DMS79 (cell line): ENCODE measurements at places on chromosomes 11 and 22.

DNA sequence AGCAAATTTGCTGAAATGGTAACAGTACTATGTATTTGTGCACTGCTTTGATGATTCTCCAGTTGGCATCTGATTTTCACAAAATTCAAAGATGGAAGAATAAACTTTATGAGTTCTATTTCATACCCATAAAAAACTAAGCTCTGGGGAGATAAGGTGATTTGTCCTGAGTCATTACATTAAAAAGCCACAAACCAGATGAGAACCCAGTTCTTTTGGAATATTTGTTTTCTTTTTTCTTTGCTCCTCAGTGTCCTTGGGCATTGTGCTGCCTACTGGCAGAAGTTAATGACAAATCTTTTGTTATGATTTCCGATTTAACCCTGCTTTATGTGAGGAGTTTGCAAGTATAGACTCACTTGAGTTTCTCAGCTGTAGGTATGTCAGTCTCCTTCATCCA lies 45.4 kb upstream of the AMOTL1 start:
- no peak for DNase-seq

GRCh38 chr11:843818-844692 lies 1.4 kb downstream of the TSPAN4 start:
- no peak for DNase-seq

DNA sequence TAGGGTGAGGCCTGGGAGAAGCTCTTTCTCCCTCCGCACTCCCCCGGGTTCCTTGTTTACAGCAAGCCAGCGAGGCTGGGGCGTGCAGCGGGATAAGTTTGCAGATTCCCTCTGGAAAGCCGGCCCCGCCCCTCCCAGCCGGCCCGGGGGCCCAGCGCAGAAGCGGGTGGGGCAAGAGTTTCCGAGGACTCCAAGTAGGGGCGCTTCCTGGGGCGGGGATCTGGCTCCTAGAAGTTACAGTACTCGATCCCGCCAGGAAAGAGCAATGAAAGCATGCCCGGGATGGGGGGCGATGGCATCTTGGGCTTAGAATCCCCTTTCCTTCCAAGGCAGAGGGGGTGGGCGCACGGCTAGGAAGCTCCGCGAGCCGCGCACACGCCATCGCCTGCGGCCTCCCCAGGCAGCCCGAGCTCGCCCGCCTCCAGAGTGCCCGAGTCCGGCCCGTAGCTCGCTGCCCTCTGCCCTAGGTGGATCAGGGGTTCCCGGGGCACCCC lies 385 bp downstream of the TST start:
- DNase-seq = no peak

GRCh38 chr11:86743223-86744118 lies 56.9 kb upstream of the PRSS23 start:
- DNase-seq = no peak

GRCh38 chr22:39439170-39439569 lies 17.6 kb upstream of the MGAT3 start:
- DNase-seq = no peak

GRCh38 chr11:122440811-122441665 lies 214.5 kb upstream of the UBASH3B start:
- DNase-seq = peak; percentile 13

DNA sequence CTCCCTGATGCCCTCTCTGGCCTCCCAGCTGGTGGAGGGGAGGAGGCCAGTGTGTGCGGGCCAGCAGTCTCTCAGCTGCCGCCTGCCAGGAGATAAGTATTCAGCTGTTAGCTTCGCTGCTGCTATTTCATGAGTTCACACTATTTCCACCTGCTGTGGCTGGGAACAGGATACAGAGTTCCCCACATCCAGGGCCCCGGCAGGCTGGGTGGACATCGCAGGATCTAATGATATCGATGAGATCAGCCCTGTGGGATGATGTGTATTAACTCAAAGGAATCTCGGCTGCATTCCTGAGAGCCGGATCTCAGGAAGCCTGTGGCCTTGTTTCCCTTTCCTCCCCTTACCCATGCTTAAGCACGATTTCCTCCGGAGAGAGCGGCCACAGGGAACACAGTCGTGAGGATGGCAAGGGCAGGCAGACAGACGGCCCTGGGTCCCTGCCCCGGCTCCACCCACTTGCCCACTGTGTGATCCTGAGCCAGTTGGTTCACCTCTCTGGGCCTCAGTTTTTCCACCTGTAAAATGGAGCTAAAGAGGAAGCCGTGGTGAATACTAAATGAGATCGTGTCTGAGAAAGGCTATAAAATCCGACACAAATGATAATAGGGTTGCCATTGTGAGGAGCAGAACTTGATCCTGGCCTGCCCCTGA lies 6.5 kb upstream of the PVALB start:
- DNase-seq = no peak

GRCh38 chr11:75403983-75404658 lies 4.8 kb downstream of the RPS3 start:
- DNase-seq = no peak

DNA sequence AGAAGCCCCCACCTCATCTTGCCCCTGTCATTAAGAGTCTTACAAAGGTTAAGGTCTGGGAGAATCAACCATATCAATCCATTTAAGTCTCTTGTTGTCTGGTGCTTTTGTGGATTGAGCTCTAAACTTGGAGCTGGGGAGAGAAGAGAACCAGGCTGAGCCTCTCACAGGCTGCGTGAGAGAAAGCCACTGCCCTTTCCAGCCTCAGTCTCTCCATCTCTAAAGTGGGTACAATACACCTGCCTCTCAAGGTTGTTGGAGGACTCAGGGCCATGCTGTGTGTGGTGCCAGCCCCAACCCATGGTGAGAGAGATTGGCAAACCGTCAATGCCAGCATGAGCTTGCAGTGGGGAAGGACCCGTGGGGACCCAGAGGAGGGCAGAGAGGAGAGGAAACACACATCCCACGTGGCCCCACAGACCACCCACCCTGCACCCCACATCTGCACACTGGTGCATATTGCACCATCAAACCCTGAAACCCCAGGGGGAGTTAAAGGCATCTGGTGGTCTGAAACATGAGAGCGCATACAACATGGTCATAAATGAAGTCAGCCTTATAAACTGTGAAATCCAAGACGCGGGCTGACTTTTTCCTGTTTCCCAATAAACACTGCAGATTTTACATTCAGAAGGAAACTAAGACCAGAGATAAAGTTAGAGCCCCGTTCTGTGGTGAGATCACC lies 27.5 kb upstream of the FBLN1 start:
- DNase-seq = no peak

- DNase-seq = no peak
Observed at GRCh38 chr11:12429155-12429554, 51.8 kb downstream of the PARVA start.

GRCh38 chr11:17257196-17257595 lies 19.3 kb upstream of the NUCB2 start:
- DNase-seq = no peak

DNA sequence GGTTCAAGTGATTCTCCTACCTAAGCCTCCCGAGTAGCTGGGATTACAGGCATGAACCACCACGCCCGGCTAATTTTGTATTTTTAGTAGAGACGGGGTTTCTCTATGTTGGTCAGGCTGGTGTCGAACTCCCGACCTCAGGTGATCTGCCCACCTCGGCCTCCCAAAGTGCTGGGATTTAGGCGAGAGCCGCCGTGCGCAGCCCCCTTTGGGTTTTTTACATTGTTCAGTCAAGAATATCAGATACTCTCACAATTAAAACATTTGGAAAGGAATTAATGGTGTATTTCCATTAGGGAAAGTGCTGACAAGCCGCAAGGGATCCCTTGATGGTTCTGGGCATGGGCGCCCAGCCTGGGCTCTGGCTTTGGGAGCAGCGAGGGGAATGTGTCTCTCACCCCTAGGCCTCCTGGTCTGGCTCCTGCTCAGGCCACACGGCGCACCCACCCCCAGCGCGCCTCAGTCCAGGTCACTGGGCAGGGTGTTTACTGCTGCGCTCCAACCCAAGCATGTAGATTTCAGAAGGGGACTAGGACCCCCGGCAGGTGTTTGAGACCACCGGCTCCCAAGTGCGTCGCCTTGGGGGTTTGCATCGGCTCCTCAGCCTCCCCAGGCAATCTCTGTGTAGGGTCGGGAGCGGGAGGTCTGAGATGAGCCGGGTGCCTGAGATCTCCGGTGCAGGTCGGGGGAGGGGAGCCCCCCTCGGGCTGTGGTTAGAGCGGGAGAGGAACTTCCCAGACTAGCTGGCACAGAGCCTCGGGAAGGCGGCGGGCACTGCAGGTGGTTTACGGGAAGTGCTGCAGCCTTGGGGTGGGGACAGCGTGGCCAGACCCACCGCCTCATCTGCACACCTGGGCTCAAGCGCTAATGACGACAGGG lies 809 bp upstream of the IRF7 start:
- DNase-seq = no peak

DNA sequence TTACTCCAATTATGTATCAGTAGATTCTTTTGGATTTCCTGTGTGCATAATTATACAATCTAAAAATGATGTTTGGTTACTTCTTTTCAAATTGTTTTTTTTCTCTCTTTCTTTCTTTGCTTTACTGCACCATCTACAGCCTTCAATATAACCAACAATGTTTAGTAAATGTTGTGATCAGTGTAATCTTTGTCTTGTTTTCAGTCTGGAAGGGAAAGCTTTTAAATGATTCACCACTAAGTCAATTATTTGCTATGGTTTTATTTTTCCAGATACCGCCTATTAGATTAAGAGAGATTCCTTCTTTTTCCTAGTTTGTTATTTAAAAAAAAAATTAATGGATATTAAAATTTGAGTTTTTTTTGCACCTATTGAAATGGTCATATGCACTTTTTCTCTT lies 29.8 kb upstream of the ABTB2 start:
- no peak for DNase-seq

DNA sequence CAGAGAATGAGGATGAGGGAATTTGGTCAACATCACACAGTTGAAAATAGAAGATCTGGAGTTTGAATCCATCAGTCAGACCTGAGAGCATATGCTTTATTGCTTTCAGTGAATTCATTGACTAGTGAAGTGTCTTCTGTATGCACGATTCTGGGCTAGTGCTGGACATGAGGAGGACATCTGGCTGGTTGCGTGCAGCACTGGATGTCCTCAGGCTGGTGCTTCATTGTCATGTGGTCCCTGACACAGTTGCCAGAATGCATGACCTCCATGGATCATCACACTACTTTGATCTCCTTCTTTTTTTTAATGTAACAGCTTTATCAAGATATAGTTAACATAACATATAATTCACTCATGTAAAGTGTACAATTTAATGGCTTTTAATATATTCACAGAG lies 44.5 kb upstream of the MMP7 start:
- no peak for DNase-seq

DNA sequence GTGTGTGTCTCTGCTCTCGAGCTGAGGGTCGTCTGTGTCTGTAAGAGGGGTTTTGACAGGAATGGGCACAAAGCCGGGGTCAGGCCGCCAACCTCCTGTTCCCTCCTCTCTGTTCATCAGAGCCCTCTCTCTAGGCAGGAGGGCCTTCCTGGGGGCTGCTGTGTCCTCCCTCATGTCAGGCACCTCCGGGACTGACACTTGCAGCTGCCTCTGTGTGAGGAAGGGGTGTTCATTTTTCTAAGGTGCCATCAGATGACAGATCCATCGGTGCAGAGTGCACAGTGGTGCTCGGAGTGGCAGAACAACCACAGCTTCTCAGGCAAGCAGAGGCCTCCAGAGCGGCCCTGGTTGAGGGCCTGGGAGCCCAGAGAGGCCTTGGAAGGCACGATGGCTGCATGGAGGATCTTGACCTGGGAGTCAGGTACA lies 265.4 kb upstream of the B3GAT1 start:
- DNase-seq = no peak
